ENCODE measurements at places on chromosomes 16 and 17.

DNA sequence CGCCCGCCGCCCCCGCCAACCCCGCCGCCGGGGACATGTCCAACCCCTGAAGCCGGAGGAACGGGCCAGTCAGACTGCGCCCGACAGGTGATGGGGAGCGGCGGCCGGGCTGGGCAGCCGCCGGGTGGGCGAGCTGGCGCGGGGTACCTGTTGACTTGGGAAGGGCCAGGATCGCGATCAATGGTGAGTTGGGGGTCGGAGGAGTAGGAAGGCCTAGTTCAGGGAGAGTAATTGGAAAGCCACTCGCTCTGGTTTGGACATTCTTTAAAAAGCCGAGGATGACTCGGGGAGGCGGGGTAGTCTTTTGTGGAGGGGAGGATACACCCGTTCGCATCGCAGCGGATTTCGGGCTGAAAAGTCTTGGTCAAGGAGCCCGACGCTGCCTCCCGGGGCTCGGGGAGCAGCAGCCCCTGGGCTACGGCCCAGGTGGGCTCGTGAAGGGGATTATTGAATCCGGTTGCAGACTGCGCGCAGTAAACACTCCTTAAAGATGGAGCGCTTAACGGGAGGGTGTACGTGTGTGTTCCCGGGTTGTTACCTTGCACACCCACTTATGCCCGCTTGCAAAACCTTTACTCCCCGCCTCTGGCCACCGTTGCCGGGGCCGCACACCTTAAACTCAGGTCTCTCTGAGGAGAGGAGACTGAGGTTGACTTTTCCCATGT lies 123.8 kb downstream of the GOSR1 start:
- no peak for DNase-seq

DNA sequence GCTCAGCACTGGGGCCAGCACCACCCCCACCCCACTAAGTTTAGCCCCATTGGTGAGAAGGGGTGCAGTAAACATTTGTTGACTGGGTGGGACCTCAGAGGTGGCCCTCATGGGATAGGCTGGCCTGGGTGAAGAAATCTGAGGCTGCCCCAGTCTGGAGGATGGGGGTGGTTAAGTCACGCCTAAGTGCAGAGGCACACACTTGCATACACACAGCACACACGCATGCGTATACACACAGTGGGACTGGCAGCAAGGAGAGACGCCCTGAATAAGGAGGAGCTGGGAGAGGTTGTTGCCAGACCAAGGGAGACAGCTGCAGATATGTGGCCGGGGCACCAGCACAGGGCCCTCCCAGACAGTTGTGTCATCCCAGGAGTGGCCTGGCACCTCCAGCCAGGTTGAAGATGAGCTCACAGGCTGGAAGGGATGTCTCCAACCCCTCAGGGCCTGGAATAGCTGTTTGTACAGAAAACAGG lies 3.0 kb upstream of the BCAR1 start:
- no peak for DNase-seq

DNA sequence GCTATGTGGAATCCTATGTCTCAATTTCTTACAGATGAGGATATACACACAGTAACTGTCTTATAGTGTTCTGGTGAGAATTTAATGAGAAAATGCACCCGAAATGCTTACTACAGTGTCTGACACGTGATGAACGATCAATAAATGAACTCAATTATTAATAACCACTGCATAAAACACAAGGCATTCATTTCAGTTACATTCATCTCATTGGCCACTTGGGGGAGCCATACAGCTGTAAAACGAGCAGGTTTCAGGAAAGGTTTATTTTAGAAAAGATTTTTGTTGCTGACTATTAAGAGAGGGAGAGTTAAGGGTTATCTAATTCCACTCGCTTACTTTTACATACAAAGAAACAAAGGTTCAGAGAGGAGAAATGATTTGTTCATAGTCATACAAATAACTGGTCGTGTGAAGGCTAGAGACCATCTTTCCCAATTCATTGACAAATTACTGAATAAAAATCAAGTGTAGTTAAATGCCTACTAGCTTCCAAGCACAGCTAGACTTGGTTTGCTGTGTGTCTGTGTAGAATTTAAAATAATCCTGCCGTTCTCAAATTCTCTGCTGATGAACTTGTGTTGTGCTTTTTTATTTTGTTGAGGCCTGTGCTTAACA lies 160.1 kb downstream of the MAP2K4 start:
- peak; percentile 17 for DNase-seq

GRCh38 chr17:57550668-57551315 lies 194.3 kb downstream of the CCDC182 start:
- no peak for DNase-seq

DNA sequence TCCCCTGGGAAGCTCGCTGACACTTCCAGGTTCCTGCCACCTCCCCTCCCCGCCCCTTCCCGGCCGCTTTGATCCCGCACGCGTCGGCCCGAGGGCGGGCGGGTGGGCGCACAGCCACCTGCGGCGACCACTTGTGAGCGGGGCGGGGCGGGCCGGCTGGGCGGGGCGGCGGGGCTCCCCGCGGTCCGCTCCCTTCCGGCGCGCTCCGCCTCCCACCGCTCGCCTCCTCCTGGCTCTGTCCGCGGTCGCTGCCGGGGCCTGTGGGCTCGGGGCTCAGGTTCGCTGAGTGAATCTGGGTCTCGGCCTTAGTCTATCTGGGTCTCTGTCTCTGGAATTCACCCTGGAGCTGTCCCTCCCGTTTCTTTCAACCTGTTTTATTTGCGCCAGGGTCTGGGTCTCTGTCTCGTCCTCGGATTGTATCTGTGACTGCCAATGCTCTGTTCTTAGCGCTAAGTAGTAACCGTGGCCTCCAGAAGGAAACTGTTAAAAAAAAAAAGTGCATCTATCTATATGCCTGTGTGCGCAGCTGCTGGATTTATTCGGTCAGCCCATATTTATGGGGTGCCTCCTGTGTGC lies 2.7 kb upstream of the HES7 start:
- DNase-seq = peak; percentile 49

- peak; percentile 33 for DNase-seq
Observed at GRCh38 chr17:1197379-1197778, 17.6 kb upstream of the ABR start.

- no peak for DNase-seq
Observed at GRCh38 chr16:88561485-88562359, 8.5 kb upstream of the ZC3H18 start.
